ENCODE measurements at places on chromosomes 4 and X.

DNA sequence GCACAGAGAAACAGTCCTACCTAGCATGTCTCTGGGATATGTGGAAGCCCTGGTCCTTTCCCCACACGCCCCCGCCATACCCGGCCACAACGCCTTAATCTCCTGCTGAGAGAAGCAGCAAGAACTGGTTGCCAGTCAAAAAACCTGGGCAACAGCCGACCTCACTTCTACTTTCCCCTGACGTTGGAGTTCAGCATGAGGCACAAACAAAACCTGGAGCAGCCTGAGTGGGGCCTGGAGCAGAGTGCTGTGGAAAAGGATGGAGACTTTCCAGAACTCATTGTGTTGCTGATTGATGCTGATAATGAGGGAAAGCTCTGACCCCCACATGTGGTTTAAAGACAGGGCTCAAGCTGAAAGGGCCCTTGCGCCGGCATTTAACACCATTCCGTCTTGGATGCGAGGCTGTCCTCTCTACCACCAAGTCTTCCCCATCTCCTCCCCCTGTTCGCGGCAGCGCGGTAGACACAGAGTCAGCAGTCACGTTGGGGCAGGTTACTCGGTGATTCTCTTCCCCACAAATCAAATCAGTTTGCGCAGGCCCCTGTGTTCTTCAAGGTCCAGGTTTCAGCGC, 666 bp downstream of the CCDC158 start:
- DNase-seq = no peak

- DNase-seq = no peak
Measured at GRCh38 chr4:151807220-151807619, 46.4 kb upstream of the GATB start.

GRCh38 chr4:186249785-186250754, 15.9 kb upstream of the F11 start:
- no peak for DNase-seq

DNA sequence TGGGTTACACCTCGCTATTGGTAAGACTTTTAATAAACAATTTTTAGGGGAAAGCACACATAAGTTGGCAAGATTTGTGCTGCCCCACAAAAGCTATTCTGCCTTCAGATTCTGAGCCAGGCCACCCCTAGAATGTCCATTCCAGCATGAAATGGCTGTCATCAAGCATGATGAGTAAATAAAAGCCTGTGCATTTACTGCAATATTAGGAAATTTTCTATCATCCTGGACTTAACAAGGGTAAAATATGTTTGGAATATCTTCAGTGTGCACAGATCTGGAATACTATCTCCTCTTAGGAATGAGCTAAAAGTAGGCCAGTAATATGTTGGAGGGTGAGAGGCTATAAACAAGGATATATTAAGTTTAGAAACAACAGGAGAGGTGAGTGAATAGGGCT, 510.9 kb downstream of the ANKRD50 start:
- no peak for DNase-seq

GRCh38 chr4:20264688-20265087, 13.0 kb downstream of the SLIT2 start:
- no peak for DNase-seq

DNA sequence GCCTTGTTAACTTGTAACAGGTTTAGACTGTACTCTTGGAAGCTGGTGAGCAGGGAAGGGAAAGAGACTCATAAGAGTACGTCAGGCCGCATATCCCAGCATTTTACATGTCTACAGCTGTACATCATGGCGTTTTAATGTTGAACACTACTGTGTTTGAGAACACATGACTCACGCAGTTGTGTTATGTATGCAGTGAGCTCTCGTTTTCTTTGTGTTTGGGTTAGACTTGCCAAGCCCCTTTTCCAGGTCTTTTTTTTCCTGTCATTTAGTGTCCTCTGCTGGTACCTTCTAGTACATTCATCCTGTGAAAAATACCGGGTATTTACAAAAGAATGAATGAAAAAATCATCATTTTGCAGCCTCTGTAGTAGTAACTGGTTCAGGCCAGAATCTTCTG, 35.3 kb downstream of the SMS start:
- DNase-seq = no peak

Measured in SHP77 treated with DMSO at 0.1 percent for 48 hours (cell line).